ENCODE measurements at places on chromosomes 3 and 15.

- no peak for DNase-seq
Observed at GRCh38 chr3:106699122-106699521, 678.1 kb upstream of the CCDC54 start.

DNA sequence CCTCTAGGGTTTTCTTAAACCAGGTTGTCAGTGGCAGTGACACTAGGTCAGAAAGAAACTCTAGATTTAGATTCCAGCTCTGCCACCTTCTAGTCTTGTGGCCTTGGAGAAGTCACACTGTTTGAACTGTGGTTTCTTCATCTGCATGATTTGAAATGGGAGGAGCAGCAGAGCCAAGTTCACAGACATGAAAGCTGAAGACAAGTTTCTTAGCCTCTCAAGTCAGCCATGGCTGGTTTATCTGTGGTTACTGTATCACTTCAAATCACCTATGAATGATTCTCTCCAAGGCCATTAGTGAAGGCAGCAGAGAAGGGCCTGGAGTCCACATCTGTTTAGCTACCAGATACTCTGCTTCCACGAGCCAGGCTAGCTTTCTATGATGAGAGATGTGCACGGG, 15.6 kb downstream of the CLEC3B start:
- DNase-seq: no peak

DNA sequence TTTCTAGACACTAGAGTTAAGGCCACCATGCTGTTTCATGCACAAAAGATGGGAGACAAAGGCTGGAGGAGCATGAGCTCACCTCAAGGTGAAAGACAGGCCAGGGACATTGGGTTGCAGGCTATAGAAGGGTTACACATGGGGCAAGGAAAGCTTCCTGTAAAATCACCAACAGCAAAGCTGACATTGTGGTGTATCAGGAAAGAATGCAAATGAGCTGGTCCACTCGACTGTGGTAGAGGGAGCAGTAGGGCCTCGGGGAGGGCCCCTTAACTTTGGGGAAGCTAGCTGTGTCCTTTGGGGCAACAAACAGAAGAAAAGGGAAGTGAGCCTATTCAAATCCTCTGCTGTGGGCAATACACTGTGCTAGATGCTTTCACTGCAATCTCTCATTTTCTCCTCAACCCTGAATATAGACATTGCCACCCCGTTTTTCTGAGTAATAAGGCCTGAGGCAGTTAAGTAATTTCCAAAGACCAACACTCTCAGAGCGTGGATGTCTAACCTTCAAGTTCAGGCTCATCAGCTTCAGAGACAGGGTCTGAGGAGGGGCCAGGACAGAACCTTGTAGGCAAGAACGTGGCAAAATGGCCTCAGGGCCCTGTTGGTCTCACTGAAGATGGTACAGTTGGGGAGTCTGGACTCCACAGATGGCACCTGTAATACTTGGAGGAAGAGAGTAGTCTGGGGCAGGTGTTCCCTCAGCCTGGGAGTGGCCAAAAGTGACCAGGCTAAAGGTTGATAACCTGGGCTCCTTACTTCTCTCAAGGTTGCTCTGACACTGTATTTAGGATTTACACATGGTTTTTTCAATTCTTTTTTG, 24.1 kb downstream of the CX3CR1 start:
- peak; percentile 34 for DNase-seq

GRCh38 chr3:167882057-167882667, 146.6 kb downstream of the SERPINI1 start:
- peak; percentile 18 for DNase-seq

DNA sequence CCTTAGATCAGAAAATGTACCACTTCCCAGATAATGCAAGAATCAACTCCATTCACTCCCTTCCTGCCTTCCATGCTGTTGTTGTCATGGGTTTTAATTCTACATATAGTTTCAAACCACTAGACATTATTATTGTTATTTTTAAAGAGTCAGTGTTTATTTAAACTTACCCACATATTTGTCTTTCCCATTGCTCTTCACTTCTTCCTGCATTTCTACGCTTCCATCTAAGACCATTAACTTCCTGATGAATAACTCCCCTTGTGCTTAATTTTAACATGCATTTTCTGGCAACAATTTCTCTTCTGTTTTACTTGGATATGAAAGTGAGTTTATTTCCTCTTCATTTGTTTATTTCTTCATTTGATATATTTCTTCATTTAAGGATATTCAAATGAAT, 127.1 kb upstream of the FHIT start:
- no peak for DNase-seq

GRCh38 chr15:58258501-58259292, 120.5 kb downstream of the AQP9 start:
- no peak for DNase-seq

DNA sequence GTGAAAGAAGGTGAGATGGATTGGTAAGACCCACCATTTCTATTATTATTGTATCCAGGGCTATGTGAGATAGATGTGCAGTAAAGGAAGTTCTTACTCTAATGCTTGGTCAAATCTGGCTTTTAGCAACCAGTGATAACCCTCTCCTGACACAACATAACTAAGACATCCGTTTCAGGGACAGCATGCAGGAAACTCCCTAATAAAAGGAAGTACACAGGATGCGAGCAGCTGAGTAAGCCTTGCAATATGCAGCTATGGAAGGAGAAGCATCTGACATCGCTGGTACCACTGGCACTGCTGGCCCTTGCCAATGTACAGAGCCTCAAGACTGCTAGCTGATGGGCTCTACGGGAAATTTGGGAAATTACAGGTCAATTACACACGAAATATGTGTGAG, 662.3 kb downstream of the NR2F2 start:
- no peak for DNase-seq

- DNase-seq: no peak
Observed at GRCh38 chr15:31177951-31178350, 76.4 kb upstream of the TRPM1 start.

DNA sequence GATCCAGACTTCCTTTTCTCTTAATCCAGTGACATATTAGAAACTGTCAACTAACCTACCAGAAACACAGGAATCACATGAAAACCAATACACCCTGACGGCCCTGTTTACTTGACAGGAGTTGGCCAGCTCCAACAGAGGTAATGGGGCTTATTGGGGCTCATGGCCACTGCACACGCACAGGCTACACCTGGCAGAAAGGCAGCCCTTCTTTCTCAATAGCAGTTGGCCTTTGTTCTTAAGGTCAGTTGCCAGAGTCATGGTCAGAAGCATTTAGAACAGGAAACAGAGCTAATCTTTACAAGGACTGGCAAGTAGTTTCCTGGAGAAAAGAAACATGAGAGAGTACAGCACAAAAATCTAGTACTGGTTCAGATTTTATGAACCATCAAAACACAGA, 181.8 kb downstream of the MAGI1 start:
- no peak for DNase-seq

DNA sequence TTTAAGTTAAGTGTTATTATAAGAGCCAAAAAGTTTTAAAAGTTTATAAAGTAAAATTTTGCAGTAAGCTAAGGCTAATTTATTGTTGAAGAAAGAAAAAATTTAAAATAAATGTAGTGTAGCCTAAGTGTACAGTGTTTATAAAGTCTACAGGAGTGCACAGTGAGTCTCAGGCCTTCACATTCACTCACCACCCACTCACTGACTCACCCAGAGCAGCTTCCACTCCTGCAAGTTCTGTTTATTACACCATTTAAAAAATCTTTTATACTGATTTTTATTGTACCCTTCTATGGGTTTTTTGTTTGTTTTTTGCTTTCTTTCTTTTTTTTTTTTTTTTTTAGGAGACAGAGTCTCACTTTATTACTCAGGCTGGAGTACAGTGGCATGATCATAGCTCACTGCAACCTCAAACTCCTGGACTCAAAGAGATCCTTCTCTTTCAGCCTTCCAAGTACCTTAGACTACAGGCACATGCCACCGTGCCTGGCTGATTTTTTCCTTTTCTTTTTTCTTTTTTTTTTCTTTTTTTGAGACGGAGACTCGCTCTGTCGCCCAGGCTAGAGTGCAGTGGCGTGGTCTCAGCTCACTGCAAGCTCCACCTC, 25.9 kb downstream of the CSTA start:
- DNase-seq: no peak

- DNase-seq: no peak
Observed at GRCh38 chr3:126951561-126951960, 31.4 kb upstream of the PLXNA1 start.

DNA sequence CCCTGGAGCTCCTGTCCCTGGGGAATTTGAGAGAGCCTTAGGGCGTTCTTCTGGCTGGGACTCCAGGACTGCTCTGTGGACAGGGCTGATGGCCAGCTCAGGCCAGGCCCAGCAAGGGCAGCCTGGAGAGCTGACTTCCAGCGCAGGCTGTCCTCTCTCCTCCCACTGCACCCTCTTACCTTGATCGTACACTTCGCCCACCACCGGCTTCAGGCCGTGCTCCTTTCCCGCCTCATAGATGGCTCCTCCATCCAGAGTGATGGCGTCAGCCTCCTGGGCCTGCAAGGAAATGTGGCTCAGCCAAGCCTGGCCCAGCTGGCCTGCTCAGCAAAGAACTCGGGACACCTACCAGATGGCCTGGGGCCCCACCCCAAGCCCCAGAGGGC, 3.1 kb downstream of the MELTF start:
- no peak for DNase-seq

GRCh38 chr3:186003610-186004009, 65.8 kb upstream of the TRA2B start:
- no peak for DNase-seq

- DNase-seq: no peak
Observed at GRCh38 chr15:56653787-56654186, 79.5 kb downstream of the ZNF280D start.

DNA sequence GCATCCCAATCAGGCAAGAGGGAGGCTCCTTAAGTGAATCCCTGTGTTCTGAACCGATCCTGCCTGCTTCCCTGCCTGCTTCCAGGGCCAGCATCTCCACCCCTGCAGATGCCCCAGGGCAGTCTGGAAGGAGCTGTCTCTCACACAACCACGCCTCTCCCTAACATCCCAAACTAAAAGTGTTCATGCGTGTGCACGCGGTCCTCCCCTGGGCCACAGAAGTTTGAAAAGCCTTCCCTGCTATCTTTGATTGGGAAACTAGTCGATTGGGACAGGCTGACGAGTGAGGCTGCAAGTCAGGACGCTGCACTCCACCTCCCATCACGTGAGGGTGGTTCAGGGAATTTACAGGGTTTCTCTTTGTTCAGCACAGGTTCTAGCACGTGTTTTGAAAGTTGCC, 340.9 kb upstream of the ICE2 start:
- no peak for DNase-seq

DNA sequence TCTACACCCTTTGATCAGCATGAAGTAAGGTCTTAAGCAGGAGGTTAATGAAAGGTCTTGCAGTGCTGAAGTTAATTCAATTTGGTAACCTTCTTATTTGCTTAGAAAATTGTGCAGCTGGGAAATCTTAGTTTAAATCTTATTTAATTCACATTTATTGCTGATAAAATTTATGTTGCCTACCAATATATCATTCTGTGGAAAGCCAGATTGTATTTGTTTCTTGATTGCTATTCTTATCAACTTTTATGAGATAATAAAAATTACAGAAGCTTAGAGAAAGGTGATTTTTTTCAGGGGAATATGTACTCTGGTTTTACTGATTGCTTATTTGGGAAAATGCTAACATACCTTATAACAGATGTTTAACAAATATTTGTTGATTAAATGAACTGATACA, 64.0 kb upstream of the PAQR5 start:
- no peak for DNase-seq

DNA sequence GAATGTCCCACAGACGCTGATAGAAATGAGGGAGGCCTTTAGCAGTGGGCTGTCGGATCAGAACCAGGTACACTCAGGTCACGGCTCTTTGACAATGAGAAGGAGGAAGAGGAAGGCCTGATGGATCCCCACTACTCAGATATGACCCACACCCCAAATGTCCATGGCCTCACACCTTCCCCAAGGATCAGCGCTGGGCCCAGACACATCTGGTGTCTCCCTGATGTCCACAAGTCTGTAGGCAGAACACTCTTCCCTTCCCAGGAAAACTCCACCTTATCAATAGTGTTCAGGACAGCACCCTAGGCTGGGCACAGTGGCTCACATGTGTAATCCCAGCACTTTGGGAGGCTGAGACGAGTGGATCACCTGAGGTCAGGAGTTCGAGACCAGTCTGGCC, 33.3 kb upstream of the SFMBT1 start:
- no peak for DNase-seq

GRCh38 chr3:169147238-169148008, 516.1 kb downstream of the MECOM start:
- no peak for DNase-seq

All from bone marrow (tissue), 2 donors.